ENCODE measurements at places on chromosomes 5 and 9.

GRCh38 chr9:104775574-104775936 lies 11.6 kb downstream of the NIPSNAP3B start:
- no peak for DNase-seq

- DNase-seq = no peak
Observed at GRCh38 chr9:109143881-109144562, 23.0 kb downstream of the FRRS1L start.

GRCh38 chr5:86688406-86688805 lies 70.7 kb downstream of the COX7C start:
- no peak for DNase-seq

DNA sequence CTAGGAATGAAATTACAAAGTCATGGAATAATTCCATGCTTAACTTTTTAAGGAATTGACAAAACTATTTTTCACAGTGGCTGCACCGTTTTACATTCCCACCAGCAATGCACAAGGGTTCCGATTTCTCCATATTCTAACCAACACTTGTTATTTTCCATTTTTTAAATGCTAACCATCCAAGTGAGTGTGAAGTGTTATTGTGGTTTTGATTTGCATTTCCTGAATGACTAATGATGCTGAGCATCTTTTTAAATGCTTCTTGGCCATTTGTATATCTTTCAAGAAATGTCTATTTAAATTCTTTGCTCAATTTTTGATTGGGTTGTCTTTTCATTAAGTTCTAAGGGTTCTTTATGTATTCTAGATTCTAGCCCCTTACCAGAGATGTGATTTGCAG lies 479.5 kb upstream of the SMARCA2 start:
- DNase-seq = no peak

GRCh38 chr5:2582106-2582505 lies 169.4 kb downstream of the IRX2 start:
- no peak for DNase-seq

DNA sequence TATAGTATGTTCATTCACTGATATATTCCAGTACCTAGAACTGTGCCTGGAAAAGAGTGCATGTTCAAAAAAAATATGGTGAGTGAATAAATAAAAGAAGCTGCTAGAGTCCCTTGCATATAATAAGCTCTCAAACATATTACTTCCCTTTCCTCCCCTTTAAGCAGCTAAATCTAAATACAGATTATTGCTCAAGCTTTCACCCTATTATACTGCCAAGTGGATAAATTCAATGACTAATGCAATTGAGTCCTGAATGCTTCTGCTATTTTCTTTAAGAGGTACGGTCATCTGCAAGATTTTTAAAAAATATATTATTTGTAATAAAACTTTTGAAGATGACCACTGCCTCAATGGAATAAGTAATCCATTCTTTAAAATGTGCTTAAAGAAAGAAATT lies 248.4 kb downstream of the PLK2 start:
- no peak for DNase-seq

- no peak for DNase-seq
Observed at GRCh38 chr5:71740015-71740753, 21.1 kb downstream of the CARTPT start.

DNA sequence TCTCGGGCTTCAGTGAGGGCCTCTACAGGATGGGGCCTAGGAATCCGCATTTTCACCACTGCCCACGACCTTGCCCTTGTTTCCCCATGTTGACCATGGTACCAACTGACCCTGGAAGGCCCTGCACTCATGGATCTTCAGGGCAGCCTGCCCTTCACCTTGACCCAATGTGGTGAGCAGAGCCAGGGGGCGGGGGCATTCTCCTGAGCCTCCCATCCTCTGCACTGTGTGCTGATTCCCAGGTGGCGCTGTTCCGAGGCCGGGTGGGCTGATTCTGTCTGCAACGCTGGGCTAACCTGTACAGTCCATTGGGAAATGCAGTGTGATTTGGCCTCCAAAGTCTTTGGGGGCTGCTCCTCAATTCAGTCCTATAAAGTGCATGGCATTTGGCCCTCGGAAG lies 68.7 kb downstream of the SHB start:
- no peak for DNase-seq

DNA sequence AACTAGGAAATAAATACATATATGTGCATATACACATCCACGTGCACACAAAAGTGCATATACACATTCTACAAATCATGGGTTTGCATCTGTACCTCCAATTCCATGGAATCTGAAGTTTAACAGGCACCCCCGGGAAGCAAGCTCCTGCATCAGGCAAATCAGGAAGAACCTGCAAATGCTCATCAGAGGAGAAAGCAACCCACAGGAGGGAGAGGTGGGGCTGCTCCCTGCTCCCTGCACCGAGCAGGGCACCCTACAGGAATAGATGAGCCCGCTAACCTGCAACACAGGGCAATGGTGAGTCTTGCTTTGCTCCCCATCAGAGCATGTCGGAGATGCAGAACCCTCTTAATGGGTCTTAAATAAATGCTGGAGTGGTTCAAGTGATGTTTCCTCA lies 151.3 kb downstream of the DAB2IP start:
- DNase-seq = no peak

DNA sequence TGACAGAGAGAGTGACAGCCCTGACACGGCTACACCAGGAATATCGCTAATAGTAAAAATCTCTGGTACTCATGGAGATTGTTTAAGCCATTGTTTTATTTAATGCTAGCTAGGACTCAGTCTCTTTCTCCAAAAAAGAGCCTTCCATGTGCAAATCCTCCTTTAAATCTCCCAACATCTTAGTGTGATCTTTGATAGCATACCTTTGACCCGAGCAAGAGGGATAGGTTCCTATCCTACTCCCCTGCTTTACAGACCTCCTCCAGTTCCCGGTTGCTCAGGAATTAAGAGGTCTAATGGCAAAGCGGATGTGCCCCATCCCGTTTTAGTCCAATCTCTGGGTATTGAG lies 663 bp upstream of the FRMD3 start:
- no peak for DNase-seq

DNA sequence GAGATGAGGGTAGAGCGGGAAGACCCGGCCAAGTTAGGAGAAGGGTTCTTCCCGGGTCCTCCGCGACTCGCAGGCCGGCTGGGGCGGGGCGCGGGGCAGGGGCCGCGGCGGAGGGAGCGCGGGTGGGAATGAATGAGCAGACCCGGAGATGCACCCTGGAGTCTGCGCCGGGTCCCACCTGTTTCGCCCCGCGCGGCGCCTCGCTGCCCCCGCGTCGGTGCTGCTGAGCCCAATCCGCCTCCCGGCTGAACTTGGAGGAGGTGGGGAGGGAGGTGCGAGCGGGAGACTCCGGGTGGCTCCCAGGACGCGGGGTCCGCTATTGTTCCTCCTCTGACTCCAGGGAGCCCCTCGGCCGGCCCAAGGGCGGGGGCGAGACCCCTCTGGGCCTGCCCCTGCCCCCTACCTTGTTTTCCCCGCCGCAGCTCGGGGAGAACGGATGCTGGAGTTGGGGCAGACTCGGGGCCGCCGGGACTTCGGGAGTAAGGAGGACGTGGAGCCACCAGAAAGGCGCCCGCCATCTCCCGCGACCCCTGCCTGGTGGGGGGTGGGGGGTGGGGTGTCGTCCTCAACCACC lies 659 bp downstream of the RAI14 start:
- DNase-seq = no peak

DNA sequence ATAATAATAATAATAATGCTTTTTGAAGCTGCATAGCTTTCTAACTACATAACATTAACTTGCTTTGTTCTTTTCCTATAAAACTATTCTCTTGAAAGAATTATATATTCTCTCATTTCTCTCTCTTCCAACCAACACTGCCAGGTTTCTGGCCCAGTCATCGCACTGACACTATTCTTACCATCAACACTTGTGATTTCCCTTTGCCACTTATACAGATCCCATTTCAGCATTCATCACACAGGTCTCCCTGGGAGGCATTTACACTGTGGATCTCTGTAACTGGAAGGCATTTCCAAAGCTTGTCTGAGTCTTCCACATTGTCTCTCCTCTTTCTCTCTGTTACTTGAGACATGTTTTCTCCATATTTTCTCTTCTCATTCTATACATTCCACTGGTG lies 777.8 kb upstream of the ACO1 start:
- DNase-seq = no peak

DNA sequence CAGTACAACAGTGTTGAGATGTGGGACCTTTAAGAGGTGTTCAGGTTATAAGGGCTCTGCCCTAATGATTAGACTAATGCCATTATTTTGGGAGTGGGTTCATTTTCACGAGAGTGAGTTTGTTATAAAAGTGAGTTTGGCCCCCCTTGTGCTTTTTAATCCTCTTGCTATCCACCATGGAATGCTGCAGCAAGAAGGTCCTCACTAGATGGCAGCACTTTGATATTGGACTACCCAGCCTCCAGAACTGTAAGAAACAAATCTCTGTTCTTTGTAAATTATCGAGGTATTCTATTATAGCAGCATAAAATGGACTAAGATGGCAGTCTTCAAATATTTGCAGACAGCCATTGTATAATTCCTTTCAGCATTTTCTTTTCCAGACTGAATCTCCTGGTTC lies 212.4 kb downstream of the LRRC70 start:
- no peak for DNase-seq

- DNase-seq = no peak
Observed at GRCh38 chr5:55134053-55134722, 25.8 kb upstream of the GPX8 start.

DNA sequence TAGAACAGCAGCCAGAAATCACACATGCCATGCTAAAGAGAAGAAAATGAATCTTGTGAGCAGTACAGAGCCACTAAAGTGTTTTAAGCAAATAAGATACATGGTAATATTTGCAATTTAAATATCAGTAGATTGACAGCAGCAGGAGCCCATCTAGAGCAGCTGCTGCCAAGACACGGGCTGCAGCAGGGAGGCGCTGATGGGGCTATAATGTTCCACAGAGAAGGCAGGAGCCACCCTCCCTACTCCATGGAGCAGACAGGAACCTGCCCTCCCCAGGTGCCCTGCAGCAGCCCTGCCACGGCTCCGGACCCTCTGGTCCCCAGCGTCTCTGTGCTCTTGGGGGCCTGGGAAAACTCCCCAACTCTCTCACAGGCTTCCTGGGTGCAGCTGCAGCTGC lies 224.1 kb upstream of the ISL1 start:
- DNase-seq = no peak

DNA sequence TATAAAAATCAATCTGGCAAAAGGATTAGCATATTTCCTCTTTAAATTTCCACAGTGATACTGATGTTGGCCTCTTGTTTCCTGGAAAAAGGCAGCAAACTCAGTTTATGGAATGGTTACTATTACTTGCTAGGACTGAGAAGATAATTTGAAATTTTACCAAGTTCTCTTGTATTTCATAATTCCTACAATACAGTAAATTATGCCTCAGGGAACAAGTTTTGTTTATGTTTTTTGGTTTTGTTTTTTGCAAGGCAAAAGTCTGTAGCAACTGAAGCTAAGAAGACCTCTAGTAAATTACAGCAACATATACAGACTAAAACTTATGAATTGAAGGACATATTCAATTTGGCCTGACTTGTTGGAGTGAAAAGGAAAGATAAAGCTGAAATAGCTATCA lies 30.2 kb upstream of the SLCO6A1 start:
- no peak for DNase-seq

GRCh38 chr5:28703651-28704260 lies 1665.4 kb upstream of the CDH9 start:
- no peak for DNase-seq

- no peak for DNase-seq
Observed at GRCh38 chr5:178235588-178235974, 3.0 kb upstream of the PHYKPL start.

DNA sequence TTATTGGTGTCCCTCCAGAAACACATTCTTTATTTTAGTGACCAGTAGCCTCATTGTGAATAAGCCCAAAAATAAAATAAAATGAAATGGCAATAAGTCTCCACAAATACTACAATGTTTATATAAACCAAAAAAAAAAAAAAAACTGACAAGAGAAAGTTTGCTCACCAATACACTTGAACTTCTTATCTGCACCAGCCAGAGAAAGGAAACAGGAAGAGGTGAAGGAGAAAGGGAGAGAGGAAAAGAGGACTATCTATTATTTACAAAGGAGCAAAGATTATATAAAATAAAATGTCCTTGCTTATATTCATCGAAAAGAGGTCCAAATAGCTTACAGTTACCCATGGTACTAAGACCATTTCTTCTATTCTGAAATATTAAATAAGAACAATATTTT lies 176.4 kb upstream of the CCNG1 start:
- DNase-seq = no peak

DNA sequence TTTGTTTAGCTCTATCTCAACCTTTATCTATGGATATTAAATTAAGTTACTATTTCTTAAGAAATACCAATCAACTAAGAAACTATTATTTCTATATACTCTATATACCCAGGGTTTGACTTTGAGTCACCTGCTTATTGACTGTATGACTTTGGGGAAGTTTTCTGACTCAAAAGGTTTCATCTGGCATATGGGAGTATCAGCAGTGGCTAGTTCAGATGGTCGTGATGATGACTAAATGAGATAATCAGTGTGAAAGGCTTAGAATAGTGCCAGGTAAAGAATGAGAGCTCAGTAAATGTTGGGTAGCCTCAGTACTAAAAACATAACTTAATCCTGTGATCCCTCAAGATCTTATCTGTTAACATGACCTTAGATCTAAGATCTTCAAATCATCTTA lies 179.7 kb upstream of the ISL1 start:
- no peak for DNase-seq

DNA sequence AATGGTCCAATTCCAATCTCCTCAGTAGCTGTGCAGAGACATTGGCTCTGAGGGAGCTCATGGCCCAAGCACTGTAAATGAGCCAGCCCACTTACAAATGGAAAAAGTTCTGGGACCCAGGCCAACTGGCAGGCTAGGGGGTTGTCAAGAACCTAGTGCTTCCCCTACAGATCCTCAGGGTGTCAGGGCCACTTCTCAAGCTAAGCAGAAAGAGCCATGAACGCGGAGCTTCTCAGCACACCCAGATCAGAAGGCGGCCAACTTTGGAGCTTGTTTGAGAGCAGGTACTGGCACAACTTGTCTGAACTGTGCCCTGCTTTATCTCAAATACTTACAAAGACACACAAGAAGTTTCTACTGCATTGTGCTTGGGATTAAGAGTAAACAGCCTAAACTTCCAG lies 17.5 kb downstream of the TLE1 start:
- DNase-seq = no peak

GRCh38 chr9:130632081-130632710 lies 32.2 kb upstream of the PRDM12 start:
- DNase-seq = no peak

Data from stimulated activated CD4-positive, alpha-beta T cell treated with anti-CD3 and anti-CD28 coated beads, Interleukin-15, amount 100 ng/mL, for 1 hour (primary cell).